ENCODE measurements at places on chromosomes 2 and 18.

- DNase-seq, result no peak
Measured at GRCh38 chr2:68411397-68412126, 46.5 kb downstream of the PLEK start.

- peak; percentile 46 for DNase-seq
Measured at GRCh38 chr18:79503406-79503805, 107.7 kb downstream of the NFATC1 start.

DNA sequence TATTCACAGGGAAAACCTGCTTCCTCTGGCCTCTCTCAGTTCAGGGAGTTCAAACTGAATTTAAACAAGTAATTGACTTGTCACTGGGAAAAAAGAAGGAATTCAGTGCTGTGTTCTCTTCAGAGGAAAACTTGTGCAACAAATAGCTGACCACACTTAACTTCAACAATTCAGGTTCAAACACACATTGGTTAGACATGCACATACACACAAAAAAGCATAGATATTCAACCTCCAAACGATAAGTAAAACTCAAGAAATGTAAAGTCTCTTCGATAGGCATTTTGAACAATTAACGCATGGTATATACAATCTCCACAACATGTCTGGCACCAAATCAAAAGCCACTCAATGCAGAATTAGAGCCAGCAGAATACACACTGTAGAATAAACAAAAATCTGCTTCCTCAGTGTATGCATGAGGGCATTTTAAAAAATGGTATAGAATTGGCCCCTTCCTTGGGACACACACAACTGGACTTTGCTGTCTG is 269.0 kb downstream of the TCF4 start:
- DNase-seq, result no peak

DNA sequence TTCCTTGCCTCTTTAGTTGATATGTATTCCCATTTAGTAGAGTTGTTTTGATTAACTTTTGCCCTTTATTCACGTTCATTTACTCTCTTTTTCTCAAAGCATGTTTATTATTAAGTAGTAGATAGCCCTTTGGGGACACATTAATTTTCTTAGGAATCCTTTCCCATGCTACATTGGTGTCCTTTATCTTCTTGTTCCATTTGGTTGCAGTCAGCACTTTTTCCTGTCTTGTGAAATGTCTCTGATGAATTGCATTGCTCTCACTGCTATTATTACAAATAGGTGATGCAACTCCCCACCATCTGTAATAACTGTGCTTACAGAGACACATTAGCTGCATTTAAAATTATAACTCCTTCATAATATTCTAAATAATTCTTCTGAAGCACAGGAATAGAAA is 428.5 kb upstream of the CNTNAP5 start:
- DNase-seq, result no peak

- no peak for DNase-seq
Measured at GRCh38 chr2:34602262-34602661, 1003.2 kb upstream of the FAM98A start.

DNA sequence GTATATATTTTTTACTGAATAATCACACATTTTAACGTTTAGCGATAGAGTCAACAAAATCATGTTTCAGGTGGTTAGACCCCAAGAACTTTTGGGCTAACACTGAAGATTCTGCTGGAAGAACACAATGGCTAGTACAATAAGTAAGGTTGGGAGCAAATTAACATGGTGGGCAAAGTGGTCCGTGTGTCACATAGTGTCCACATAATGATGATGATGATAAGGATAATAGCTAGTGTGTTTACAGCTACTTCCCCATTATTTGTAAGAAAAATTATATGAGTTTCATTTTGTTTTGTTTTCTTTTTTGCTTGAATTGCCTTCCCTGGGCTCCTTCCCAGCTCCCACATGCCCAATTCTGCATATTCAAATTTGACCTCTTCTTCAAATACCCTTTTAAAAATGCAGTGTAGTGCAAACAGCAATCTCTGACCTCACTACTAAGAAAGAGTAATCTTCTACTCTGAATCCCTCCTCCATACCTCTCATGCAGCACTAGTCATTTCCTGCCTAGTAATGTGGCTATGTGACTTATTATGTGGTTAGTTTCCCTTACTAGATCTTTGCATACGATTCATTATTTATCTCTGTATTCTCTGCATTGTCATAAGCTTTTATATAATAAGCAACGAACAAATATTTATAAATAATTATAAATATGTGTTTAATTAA is 16.9 kb upstream of the VPS54 start:
- no peak for DNase-seq

- no peak for DNase-seq
Measured at GRCh38 chr2:229376866-229377265, 105.8 kb upstream of the PID1 start.

- DNase-seq, result no peak
Measured at GRCh38 chr18:58456625-58457024, 172.3 kb downstream of the ALPK2 start.

DNA sequence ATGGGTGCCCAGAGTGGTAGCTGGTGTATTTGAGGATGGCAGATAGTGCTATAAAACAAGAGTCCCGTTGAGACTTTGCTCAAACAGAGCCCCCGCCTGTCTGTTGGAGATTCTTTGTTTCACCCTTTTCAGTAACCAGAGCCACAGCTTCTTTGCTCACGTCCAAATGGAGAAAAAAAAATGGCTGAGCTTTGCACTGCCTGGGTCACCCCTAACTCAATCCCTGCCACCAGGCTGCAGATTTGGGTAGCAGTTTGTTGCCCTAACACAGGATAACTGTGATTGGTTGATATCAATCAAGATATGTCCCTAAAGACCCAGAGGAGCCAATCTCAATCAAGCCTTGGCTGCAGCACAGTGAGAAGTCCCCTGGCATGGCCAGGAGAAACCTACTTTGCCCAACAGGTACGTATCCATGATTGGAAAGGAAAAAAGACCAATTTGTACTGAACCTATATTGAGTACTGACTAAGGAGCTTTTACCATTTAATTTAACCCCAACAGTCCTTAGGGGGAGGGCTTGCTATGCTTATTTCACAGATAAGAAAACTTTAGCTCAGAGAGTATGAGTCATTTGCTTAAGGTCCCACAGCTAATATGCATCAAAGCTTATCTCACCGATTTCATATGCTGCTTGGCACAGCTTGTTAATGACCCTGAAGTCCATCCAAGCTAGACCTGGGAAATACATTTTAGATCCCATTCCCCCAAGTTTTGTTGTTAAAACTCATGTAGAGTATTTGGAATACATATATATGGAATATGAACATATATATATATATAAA is 72.0 kb upstream of the SH3BP4 start:
- no peak for DNase-seq
